GDM1 (cell line): ENCODE measurements at places on chromosomes 16 and 17.

GRCh38 chr17:54521137-54521536 is 379.5 kb upstream of the TOM1L1 start:
- DNase-seq = no peak

DNA sequence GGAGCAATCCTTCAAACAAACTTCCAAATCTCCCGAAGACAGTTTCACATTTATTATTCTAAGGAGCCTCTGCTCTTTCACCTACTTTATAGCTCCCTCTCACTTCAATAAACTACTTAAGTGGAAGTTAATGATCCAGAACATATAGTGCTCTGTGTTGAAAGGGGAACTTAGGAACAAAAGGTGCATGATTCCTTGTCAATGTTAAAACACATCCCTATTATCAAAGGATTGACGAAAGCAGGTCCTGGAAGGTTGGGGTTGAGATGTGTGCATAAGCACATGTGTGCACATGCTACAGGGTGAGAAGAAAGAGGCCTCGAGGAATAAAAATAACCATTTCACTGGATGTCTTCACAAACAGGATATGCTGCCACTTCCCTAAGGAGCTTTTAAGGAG is 170.3 kb downstream of the SLC39A11 start:
- no peak for DNase-seq

DNA sequence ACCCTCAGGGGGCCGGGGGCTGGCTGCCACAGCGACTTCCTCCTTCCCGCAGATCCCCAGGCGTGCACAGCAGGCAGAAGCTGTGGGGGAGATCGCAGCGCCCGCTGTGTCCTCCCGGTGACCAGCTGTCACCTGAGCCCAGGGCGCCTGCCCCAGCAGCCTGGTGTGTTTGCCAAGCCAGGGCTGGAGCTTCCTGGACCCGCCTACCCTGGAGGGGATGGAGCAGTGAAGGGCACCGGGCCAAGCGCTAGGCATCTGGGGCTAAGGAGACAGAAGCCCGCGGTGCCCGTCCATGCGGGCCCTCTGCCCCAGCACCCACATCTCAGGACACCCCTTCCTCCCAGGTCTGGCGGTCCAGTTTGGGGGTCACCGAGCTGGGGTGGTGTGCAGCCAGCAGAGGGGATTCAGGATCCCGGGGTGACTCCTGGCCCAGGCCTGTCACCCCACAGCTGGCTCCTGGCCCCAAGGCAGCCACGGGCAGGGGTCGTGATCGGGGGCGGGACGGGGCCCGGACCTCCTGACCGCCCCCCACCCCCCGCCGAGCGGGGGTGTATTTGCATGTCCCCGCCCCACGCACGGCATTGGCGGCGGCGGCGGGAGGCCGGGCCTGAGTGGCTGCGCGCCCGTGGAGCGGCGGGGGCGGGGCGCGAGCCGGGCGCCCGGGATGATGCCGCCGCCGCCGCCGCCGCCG is at the start of gene RAB26:
RAB26 (plus strand) TSS at position 645 of the 691 bp plus-strand sequence. CDS start 159 bp downstream, outside the sequence.
- DNase-seq = peak; percentile 37

GRCh38 chr16:62652441-62653120 is 616.3 kb upstream of the CDH8 start:
- DNase-seq = no peak

- DNase-seq = no peak
These were observed 135.3 kb downstream of the UTP18 start for GRCh38 chr17:51395621-51396020.

- no peak for DNase-seq
These were observed 380.0 kb upstream of the XYLT1 start for GRCh38 chr16:17850581-17851250.

DNA sequence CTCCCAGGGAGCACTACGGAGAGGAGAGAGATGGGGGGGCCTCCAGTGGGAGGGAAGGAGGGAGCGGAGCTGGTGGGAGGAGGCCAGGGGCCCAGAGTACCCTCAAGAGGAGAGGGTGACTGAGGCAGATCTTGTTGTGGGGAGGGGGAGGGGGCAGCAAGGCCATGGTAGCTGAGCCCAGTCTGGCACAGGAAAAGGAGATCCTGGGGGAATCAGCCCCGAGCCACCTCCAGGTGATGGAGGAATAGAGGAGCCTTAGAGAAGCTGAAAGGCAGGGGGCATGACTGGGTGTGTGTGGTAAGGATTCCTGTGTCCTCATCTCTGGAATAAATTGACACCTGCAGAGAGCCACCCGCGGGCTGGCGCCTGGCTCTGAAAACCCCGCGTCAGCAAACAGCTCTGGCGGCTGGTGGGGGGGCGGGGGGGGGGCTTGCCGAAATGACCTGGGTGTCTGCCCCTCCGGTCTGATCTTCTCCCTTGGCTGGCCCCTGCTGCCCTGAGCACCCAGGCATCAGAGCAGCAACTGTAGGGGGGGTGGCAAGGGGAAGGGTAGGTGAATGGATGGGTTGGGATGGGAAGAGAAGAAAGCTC is 1.3 kb upstream of the NLGN2 start:
- no peak for DNase-seq

GRCh38 chr16:64952177-64952576 is 169.7 kb downstream of the CDH11 start:
- DNase-seq = no peak

DNA sequence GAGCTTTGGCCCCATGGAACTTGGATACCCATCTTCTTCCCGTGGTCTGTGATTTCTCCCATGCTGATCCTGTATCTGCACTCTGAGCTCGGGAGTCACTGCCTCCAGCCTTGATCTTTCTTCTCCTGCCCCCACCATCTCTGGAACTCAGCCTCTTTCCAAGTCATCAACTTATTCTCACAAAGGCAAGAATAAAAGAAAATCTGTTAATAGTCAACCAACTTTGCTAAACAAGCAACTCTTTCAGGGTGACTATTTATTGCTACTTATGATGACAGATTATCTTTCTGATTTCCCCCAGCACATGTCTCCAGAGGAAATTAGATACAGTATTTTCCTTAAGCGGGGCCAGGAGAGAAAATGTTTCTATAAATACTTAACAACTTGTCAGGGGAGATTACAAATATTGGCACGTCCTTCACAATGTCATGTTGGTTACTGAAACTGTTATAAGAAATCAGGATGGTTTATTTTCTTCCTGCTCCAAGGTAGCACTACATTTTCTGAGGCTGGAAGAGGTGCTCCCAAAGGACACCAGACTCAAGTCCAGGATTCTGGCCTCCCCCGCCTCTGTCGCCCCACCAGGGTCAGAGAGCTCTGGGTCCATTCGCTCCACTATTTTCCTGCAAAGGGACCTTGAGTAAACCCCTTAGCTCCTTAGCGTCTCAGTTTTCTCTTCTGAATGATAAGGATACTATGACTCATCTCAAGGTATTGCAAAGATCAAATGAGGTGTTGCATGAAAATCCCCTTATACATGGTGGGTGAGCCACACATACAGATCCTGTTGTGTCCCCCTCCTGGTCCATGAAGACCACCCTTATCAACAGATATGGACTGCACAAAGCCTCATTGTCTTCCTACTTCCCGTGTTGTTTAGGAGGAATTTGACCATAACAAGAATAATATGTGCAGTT is 205.2 kb upstream of the WSCD1 start:
- no peak for DNase-seq

- DNase-seq = no peak
These were observed 7.7 kb downstream of the IRX6 start for GRCh38 chr16:55331648-55332185.

- no peak for DNase-seq
These were observed 389.1 kb upstream of the DYNLRB2 start for GRCh38 chr16:80151722-80152111.

- DNase-seq = no peak
These were observed 583.6 kb upstream of the CDH5 start for GRCh38 chr16:65782611-65783600.

DNA sequence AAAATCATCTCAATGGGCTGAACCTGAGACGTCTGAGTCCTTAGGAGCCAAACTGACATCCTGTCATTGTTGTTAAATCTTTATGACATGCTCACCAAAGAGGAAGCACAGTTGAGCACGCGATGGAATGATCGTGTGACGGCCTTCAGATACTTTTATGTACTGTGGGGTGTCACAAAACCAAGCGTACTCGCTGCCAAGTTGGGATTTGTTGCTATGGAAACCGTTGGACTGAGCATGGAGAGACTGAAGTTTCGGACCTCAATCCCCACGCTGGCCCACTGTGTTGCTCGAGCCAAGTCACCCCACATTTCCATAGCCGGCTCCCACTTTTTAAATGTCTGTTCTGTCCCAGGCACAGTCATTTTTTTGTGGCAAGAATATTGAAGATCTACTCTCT is 222.8 kb upstream of the SDK2 start:
- DNase-seq = no peak

DNA sequence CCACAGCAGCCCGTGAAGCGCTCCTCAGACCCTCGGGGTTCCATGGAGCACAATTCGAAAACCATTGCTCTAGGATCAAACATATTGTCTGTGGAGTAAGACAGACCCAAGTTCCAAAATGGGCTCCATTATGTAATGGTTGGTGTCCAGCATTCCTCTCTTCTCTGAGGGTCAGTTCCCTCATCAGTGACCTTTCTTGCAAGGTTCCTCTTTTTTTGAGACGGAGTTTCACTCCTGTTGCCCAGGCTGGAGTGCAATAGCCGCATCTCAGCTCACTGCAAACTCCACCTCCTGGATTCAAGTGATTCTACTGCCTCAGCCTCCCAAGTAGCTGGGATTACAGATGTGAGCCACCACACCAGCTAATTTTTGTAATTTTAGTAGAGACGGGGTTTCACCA is 28.4 kb downstream of the PLXDC1 start:
- no peak for DNase-seq

GRCh38 chr16:4450931-4451519 is 23.4 kb downstream of the NMRAL1 start:
- no peak for DNase-seq

GRCh38 chr16:29994600-29995323 is 655 bp downstream of the HIRIP3 start:
- DNase-seq = no peak

DNA sequence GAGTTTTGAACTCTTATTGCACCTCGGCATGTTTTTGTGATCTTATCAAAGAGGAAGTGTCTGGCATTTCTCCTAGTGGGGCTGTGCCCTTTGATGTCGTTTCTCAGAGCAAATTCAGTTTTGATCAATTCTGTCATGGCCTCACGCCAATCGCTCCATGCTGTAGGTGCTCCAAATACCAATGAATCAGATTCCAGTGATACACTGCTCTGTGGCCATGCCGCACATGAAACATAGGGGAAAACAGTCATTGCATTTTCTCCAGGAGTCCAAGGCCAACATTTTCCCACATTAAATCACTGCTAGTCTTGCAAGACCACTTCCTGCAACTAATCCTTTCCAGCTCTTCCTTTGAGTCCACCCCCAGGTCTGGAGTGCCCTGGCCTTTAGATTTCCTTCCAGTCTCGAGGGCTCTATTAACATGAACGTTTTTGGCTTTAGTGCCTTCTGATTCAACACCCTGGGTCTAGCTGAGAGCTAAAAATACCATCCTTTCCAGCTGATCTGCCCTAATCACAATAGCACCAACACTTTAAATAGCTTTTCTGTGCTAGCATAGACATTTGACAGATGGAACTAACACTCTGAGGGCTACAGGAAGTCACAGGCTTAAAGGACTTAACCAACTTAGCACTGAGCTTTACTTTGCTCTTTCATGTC is 18.2 kb upstream of the RASL10B start:
- no peak for DNase-seq

GRCh38 chr17:19644493-19645210 is 3.9 kb upstream of the ALDH3A2 start:
- no peak for DNase-seq

DNA sequence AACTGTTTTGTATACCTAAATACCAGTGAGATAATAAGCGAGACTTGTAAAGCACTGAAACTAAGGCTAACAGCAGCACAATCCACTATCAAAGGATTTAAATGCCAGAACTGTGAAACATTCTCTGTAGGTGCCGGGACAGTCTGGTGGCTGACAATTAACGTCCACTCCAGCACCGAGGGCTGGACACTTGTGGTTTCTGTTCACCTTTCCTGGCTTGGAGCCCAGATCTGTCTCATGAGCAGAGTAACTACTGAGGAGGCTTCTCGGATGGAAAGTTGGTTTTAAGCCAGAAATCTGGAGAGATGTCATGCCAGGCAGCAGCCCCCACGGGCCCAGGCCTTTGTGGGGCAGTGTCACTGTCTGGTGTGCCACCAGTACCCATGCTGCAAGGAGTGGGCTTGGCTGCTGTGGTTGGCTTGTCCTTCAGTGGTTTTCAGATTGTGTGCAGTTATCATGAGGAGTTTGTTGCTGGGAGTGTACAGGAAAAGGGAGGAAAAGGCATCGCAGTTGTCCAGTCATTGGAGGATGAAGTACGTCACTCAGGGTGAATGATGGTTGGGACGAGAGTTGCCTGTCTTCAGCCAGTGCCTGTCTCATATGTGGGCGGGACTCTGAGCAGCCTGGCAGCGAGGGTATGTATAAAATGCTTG is 35.5 kb downstream of the UBN1 start:
- DNase-seq = no peak

GRCh38 chr16:47317465-47318240 is 143.2 kb downstream of the ITFG1 start:
- DNase-seq = no peak

GRCh38 chr16:62462971-62463370 is 426.7 kb upstream of the CDH8 start:
- DNase-seq = no peak

GRCh38 chr17:22409160-22409751 is 716.9 kb downstream of the KCNJ18 start:
- DNase-seq = no peak

DNA sequence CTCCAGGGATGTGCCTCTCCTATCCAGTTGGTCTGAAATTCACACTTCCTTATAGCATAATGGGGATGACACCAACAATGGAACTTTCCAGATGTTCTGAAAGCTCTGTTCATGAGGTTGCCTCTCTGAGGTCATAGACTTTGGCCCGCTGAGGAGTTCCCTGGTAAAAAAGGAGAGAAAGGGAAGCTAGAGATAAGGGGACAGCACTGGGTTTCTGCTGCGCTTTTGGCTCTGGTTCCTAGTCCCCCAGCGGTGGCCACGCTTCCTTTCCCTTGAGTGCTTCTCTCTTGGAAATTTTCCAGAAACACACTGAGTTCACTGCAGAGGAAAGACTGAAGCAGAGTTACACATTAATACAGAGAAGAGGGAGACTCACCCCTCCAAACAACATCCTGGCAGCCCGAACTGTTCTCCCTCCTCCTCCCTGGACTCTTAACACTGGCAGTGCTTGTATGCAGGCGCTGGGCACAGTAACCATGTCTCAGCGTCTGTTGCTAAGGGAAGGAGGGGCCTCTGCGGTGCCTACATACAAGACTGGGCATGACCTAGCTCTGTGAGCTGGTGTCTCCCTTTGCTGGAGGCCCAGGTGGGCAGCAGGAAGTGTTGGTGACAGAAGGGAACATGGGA is at the start of gene DNAH3:
DNAH3 (minus strand) TSS at position 472 of the 627 bp plus-strand sequence. CDS start 527 bp downstream, outside the sequence.
- DNase-seq = peak; percentile 35

GRCh38 chr17:3900646-3901045 is 7.8 kb upstream of the CAMKK1 start:
- no peak for DNase-seq

DNA sequence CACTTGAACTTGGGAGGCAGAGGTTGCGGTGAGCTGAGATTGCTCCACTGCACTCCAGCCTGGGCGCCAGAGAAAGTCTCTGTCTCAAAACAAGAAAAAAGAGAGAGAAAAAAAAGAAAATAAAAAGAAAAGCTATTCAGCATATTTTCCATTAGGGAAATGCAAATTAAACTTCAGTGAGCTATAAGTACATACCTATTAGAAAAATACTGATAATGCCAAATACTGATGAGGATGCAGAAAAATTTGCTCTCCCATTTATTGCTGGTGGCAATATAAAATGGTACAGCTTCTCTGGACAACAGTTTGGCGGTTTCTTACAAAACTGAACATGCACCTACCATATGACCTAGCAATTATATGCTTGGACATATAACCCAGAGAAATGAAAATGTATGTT is 9.8 kb downstream of the KRT10 start:
- no peak for DNase-seq

GRCh38 chr16:24689128-24689527 is 40.3 kb upstream of the TNRC6A start:
- no peak for DNase-seq
